ENCODE measurements at places on chromosomes 16 and 17.

GRCh38 chr16:4713663-4714501 is 20.2 kb downstream of the ANKS3 start:
- no peak for DNase-seq

- DNase-seq = no peak
These were observed 45.6 kb upstream of the CLEC18B start for GRCh38 chr16:74466872-74467271.

DNA sequence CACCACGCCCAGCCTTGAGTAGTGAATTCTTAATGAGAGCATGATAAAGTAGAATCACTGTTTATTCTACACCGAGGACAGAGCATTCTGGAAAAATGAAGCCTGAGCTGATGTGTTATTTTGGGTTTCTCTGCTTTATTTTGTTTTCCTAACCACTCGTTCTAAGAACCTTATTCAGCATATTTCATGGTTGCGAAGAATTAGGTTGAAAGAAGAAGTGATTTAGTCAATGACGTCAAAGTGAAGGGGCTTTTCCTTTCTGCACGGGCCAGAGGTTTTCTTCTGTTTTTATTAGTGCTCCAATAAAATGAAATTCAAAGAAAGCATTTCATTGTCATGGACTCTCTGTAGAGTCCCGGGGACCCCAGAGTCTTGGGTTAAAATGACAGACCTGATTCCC is 178.5 kb downstream of the MAF start:
- DNase-seq = no peak

DNA sequence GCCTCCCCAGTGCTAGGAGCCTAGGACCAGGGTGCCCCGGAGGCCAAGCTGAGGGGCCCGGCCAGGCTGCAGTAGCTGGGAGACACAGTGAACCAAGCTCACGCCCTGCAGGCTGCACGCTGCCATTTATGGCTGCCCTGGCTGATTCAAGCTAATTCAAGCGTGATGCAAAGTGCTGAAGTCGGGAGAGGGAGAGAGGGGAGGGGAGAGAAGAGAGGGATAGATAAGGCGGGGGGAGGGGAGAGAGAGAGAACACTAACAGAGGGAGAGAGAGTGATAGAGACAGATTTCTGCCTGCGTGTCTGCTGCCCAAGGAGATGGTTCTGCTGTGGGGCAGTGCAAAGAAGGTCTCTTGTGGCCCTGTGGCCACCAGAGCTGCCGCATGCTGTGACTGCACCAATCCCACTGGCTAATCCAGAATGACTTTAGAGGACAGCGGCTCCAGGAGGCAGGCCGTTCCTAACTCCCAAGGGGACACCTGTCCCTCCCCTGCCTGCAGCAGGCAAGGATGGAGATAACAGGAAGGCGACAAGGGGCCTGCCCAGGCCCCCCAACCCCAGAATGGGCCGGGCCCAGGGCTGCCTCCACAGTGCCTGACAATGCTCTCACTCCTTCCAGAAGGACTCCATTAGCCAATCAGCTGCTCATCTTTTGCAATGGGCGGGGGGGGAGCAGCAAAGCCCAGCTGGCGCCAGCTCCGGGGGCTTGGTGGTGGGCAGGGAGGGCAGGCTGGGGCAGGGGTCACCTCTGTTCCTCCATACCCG is 12.9 kb downstream of the MXRA7 start:
- DNase-seq = no peak

DNA sequence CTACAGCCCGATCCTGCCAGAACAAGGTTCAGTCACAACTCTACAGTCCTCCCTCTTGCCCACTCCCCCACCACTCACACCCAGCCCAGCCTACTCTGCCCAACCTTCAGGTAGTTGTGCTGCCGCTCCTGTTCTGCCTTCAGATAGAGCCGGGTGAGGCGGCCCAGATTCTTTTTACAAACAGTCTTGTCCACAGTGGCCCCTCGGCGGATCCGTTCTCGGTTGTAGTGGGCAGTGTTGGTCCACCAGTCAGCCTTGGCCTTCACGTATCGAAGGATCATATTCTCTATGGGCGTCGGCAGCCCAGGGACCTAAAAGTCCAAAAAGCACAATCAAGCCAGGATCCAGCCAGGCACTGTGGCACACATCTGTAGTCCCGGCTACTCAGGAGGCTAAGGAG is 8.3 kb downstream of the PRPF8 start:
- DNase-seq = no peak
